ENCODE measurements at places on chromosomes 5 and 9.

GRCh38 chr9:137243626-137244485, 2.8 kb downstream of the TUBB4B start:
- DNase-seq = peak; percentile 18

GRCh38 chr5:1883120-1883924, 597 bp upstream of the IRX4 start:
- DNase-seq = peak; percentile 8

DNA sequence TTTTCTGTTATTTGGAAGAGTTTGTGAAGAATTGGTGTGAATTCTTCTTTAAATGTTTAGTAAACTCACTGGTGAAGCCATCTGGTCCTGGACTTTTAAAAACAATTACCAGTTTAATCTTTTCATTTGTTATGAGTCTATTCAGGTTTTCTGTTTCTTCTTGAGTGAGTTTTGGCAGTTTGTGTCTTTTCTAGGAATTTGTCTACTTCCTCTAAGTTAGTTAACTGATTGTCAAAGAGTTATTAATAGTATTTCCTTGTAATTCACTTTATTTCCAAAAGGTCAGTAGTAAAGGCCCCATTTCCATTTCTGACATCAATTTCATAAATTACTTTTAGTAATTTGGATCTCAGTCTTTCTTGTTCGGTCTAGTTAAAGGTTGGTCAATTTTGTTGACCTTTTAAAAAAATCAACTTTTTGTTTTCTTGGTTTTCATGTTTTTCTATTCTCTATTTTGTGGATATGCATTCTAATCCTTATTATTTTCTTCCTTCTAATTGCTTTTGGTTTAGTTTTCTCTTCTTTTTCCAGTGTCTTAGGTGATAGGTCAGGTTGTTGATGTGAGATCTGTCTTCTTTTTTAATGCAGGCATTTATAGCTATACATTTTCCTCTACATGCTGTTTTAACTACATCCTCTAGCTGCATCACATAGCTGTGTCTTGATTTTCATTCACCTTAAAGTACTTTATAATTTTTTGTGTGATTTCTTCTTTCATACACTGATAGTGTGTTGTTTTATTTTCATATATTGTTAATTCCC, 7.3 kb upstream of the SMIM3 start:
- no peak for DNase-seq

DNA sequence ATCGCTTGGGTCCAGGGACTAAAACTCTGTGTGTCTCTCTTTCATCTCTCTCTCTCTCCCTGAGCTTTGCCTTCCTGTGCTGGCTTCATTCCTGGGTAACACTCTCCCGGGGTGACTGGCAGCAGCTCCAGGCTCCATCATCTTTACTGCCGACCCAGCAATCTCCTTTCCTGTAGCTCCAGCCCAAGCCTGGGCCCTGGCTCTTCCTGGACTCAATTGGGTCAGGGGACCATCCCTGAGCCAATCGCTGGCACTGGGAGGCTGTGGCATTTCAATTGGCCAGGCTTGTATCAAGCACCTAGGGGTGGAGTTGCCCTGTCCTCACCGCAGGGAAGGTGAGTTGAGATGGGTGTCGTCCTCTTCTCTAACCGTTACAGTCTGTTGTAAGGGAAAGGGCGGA, 31.9 kb downstream of the FAM240B start:
- DNase-seq = no peak

DNA sequence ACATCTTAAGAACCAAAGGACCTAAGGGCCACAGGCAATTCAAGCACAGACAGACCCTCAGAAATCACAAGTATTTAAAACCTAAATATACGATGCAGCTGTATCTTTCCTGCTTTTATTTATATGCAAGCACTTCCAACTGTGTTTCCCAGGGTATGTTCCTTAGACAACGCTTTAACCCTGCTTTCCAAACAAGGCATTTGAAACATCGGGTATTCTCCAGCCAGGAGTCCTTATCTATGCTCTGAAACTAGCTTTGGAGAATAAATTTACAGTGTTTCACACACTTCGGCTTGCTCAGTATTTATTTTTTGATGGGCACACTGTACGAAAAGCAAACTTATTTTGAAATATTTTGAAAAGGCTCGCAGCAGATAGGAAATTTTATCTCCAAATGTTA, 13.5 kb downstream of the NR6A1 start:
- no peak for DNase-seq

DNA sequence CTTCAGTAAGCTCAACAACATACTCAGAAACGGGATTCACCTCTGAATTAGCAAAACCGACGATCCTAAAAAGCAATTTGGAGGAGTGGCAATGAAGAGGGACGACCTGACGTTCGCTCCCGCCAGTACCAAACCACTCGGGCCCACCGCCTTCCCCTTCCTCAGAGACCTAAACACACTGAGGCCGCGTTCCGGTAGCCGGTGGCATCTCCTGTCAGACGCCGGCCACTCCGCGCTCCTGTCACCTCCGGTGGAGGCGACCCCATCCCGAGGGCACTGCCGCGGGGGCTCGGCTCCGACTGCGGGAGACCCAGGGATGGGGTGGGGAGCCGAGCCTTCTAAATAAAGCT, 617 bp downstream of the PPP6C start:
- DNase-seq = peak; percentile 53

GRCh38 chr5:104080646-104081175, 518.1 kb upstream of the NUDT12 start:
- DNase-seq = no peak

DNA sequence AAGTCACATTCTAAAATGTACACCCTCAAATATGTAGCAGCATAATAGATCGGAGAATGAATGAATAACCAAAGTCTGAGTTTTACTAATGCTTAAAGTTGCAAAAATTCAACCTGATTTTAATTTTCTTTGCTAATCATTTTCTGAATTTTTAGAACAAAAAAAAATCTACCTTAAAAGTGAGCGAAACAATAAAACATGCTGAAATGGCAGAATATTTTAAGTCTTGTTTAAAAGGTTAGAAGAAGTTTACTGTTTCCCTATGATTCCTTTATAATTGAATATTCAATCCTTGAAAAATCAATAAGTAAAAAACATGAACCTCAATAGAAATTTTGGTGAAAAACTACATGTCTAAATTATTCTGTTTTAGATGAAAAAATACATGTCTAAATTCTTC, 27.1 kb upstream of the ZNF462 start:
- no peak for DNase-seq

GRCh38 chr9:6239048-6239461, 23.4 kb downstream of the IL33 start:
- DNase-seq = no peak

DNA sequence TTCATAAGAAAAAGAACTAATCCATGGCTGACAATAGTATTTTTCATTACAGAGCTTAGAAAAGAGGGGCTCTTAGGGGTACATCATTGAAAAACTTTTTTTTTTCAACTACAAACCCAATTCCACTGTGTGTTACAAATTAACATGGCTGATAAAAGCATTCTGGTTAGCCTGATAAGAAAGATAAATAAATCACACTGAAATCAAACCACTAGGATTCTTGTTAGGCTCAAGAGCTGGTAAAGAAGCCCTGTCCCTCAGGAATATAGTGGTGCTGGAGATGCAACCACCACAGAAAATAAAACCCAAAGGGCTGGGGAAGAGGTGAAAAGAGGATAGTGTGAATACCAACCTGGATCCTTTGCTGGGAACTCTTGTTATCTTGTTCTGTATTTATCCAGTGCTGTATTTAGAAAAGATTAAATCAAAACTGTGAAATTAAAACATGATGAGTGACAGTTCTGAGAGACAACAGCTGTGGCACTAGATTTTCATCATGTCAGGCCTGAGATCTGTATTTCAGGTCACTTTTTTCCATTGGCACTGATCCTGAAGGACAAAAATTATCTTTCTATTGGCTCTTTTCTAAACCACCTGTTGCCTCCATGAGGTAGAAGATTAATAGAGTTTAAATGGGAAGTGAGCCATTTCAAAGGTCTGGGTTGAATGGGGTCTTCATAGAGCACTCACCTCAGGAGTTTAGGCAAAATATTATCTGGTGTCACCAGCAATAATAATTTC, 118.6 kb downstream of the ARRDC3 start:
- no peak for DNase-seq

GRCh38 chr9:36961051-36961450, 73.0 kb downstream of the PAX5 start:
- DNase-seq = no peak

- DNase-seq = no peak
Observed at GRCh38 chr5:175837171-175837699, 34.1 kb upstream of the CPLX2 start.

- DNase-seq = no peak
Observed at GRCh38 chr9:133758228-133758627, 20.1 kb upstream of the SARDH start.

- no peak for DNase-seq
Observed at GRCh38 chr5:95682891-95683290, at the start of gene SPATA9. Gene SPATA9 (minus strand): TSS chr5:95682991. CDS start chr5:95682854, 137 bp downstream.

DNA sequence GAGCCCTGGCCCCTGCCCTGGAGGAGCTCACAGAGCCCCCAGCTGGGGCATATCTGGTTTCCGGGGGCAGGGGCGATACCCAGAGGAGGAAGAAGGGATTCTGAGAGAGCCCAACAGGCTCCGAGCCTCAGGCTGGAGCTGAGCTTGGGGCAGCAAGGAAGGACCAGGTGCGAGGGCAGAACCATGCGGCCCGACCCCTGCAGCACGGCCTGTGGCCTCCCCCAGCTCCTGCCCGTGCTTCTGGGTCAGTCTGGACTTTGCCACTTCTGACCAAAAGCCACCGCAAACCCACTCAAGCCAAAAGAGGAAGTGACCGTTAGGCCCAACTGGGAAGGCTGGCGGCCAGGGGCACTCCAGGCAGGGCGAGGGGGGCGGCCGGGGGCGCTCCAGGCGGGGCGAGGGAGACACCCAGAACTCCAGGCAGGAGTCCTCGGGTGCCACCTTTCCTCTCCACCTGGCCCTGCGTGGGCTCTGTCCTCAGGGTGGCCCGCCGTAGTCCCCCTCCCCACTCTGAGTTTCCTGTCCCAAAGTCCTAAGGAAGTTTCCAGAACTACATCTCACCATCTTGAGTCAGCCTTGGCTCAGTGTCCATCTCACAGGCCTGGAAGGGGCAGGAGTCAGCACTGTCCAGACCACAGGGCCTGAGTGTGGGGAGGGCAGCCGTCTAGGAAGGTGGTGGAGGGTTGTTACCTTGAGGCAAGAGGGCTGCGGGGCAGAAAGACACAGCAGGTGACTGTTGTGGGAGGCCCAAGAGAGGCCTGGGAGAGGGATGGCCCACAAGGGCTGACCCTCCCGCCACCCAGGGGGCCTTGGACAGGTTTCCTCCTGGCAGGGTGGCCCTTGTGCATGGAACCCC, 946 bp upstream of the LTC4S start:
- DNase-seq = peak; percentile 68

GRCh38 chr5:172633403-172633970, 7.6 kb upstream of the NEURL1B start:
- no peak for DNase-seq

DNA sequence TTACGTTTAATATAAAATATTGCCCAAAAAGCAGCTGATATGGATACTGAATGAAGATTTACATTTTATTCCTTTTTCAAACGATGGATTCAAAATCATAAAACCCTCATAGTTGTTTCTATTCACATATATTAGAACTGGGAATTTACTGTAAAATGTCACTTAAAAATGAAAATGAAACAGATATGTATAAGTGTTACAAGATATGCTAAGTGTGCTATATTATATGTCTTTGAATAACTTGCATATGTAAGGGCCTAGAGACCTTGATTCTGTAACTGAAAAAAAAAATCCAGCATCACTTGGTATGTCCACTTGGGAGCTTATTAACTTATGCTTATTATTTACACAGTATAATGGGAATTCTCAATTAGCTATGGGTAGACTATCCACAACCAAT, 43.2 kb downstream of the RFX3 start:
- DNase-seq = no peak

GRCh38 chr5:56959326-56959725, 7.4 kb upstream of the MIER3 start:
- no peak for DNase-seq

GRCh38 chr5:134003817-134004625, 754 bp downstream of the VDAC1 start:
- peak; percentile 84 for DNase-seq

DNA sequence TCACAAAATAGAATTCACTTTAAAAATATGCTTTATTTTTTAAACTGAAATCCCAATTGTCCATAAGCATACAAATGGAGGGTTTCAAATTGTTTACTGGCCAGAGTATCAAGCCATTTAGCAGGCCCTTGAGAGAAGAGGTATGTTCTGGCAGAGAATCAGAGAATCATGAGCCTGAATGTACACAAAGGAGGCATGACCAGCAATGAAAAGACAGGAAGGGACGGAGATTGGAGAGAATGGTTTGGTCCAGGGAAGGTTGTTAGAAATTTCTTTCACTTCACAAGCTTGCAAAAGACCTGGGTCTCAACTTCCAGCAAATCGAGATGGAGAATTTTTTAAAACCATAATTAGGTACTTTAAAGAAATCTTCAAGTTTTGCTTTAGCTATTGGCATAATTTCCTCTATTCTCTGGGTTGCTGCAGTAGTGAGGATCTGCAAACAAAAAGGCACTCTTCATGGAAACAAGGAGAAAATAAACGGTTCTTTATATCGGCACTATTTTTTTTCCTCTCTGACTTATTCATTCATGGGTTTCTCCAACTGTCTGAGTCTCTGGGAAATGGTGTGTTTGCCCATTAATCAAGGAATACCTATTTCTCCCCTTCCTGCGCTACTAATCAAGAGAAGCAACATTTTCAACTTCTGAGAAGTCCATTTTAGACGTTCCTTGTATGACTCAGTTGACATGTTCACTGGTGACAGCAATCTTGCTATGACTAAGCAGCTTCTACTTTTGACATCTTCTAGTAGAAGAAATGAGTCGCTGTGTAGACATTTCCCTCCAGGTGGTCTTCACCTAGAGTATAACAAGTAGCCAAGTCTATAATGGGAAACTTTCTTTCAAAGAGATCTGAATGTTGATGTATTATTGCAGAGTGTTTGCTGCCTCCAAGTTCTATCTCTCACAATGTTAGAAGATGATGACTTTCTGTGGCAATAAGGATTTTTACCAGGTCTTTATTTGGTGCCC, 23.1 kb upstream of the ERCC6L2 start:
- no peak for DNase-seq

GRCh38 chr9:93097511-93098201, 1.6 kb downstream of the CARD19 start:
- peak; percentile 50 for DNase-seq

DNA sequence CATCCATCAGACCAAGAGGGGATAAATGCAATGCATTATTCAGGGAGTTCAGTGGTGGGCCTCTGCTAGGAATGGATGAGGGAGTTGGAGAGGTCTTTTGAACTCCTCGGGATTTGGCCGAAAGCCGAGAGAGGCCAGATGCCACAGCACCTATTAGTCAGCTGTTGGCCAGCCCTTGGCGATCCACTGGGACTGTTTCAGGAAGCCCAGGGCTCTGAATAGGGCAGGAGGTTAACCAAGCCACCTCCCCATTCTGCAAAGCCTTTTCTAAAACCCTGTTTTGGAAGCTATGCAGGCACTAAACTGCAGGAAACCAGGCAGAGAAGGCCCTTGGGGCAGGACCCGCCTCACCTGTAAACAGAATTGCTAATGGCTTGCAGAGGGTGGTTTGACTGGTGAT, 37.8 kb downstream of the ASTN2 start:
- DNase-seq = no peak

DNA sequence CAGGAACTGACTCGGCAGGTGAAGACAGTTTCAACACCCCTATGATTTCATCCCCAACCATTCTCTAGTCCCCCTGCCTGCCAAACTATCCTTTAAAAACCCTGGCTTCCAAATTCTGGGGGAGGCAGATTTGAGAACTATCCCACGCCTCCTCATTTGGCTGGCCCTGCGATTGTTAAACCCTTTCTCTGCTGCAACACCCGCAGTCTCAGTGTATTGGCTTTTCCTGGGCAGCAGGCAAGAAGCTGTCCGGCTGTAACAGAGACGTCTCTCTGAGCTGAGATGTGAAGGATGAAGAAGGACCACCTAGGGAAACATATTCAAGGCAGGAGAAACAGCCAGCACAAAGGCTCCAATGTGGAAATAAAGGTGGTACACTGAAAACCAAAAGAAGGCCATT, 6.6 kb downstream of the ST6GALNAC6 start:
- DNase-seq = no peak

Measured in suppressor macrophage treated with lipopolysaccharide for 1 hour (primary cell).